ENCODE measurements at places on chromosomes 11 and 22. TPM values are rescaled to one million over a fixed set of nuclear protein-coding genes. Genes with fewer than 3 reads are reported as not detected.

PLEKHB1 gene
- total RNA-seq, result 48.5 TPM

GRCh38 chr11:131865860-131866259, 495.4 kb downstream of the NTM start:
- no peak for DNase-seq

GRCh38 chr11:133164986-133165385, 367.3 kb downstream of the OPCML start:
- no peak for DNase-seq

- no peak for DNase-seq
These were observed 150.2 kb downstream of the TMEM135 start for GRCh38 chr11:87187930-87188329.

Data from SK-MEL-5 (cell line).